ENCODE measurements at places on chromosomes 6 and 20.

- DNase-seq: no peak
Measured at GRCh38 chr6:2714111-2714895, 36.4 kb downstream of the MYLK4 start.

GRCh38 chr6:17768881-17769280, 62.2 kb upstream of the NUP153 start:
- no peak for DNase-seq

DNA sequence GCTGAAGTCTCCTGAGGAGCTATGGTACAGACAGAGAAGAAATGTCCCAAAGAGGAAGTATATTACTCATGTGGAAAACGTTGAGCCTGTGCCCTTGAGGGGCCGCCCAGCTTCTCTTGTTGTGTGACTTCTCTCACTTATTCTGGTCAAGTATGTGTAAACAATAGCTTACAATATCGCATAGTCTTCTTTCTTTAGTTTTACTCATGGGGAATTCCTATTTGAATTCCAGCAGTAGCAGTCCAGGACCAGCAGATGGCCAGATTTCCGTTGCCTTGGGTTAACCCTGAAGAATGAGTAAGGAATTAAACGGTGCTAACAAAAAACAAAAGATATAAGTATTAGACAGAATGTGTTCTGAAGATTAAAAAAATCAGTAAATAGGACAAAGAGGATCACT, 522.0 kb upstream of the GJE1 start:
- DNase-seq: no peak

DNA sequence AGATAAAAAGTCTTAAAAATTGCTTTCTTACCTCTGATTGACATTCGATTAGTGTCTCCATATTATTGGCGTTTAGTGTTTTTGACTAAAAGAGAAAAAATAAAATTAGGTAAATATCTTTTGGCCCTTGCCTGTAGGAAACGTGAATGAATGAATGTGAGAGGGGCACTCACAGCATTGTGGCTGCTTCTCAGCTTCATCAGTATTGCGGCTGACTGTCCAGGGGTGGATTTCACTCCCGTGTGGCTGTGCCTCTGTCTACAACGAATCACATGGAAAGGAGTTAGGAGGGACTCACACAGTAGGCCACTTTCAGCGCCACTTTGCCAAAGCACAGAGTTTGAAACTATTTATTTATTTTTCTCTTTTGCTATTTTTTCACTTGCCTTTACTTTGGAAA, 844 bp downstream of the TAGAP start:
- DNase-seq: no peak

GRCh38 chr20:10537850-10538480, 102.9 kb downstream of the SLX4IP start:
- no peak for DNase-seq

- DNase-seq: no peak
Measured at GRCh38 chr6:56749632-56750151, 107.0 kb upstream of the DST start.

Data from stimulated activated CD4-positive, alpha-beta T cell treated with anti-CD3 and anti-CD28 coated beads, Interleukin-1b, Interleukin-23, amount 100 ng/mL, for 4 hours (primary cell).